ENCODE measurements at places on chromosomes 1 and 21.

DNA sequence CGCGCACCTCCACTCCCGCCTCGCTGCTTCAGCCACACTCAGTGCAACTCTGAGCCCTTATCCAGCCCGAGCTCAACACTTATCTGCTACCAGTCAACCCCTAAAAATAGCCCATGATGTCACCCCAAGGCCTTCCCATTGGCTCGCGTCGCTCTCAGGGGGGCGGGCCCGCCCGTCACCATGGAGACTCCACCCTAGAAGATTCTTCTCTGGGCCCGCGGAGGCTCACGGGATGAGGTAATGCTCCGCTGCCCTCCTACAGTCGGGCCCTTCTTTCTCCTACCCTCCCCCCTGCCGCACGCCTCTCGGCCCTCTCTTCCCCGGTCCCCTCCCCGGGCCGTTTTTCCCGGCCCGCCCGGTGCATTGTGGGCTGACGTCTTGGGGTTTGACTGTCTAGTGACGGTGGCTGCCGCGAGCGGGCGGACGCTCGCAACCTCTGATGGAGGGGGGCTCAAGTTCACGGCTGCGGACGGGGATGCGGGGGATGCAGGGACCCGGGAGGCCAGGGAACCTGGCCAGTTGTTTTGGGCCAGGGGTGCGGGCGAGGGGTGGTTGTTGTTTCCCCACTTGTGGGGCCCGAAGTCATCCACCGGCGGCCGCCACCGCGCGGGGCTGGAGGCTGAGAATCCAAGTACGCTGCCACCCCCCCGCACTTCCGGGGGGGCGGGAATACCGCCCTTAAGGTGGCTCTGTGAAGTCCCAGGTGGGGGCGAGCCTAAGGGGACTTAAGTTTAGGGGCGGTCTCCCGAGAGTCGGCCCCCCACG is at the start of gene JUN:
Gene JUN, minus strand, starts transcription at position 55 of the 765 bp plus-strand sequence. CDS start 977 bp downstream, outside the sequence.
- DNase-seq: peak; percentile 100

DNA sequence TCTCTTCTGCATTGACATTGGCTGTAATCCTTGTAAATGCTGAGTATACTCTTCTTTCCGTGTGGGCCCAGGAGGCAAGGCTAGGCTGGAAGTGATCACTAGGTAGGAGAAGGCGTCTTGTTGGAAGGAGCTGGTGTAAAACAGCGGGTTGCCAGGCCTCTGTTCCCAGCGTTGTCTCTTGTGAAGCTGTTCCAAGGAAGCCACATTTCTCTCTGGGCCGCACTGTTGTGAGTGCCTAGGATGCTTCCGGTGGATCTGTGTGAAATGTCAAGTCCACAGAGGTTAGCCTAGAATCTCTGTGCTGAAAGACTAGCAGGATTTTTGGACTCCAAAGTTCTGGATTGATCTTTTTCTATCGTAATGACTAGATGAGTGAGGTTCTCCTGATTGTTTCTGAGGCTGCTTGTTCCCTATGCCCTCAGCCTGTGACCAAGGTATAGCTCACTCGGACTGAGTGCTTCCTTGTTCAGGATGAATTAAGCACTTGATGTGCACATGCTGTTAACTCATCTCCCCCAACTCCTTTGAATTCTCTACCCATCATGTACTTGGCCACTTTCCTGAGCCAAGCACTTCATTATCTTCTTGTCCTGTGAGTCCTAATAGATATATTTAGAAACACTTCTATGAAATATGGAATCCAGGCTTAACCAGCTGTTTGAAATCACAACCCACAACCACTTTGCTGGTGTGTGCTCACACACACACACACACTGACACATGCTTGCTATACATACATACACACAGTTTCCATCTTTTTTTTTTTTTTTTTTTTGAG is 63.3 kb downstream of the PBX1 start:
- DNase-seq: no peak

GRCh38 chr1:46761740-46762139 is 37.1 kb upstream of the CYP4B1 start:
- no peak for DNase-seq

DNA sequence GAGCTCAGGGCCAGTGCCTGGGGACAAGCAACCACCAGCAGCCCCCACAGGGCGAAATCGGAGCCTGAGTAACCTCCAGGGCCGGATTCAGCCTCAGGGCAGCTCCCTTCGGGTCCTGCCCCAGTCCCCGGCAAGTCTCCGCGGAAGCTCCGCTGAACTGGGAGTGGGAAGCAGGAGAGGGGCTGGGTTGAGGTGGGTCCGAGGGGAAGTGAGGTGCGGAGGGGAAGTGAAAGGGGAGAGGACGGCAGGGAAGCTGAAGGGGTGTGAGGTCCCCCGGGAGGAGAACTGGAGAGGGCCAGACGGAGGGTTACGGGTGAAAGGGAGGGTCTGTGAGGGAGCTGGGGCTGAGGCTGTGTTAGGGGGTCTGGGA is 560 bp downstream of the PADI2 start:
- DNase-seq: no peak

- DNase-seq: no peak
These were observed 14.1 kb upstream of the ACTL8 start for GRCh38 chr1:17741052-17741451.

DNA sequence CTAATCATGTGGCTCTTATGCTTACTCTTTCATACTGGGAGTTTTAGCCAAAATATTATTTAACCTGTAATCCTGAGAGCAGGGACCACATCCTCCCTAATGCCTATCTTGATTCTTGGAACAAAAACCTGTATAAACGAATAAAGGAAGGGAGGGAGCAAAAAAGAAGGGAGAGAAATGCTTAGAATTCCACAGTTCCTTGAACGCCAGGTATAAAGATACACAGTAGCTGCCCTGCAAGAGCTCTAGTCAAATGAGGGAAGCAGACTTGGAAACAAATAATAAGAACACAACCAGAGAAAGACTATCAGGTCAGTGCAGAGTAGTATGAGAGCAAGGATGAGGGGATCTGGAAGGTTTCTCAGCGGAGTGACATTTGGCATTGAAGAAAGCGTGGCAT is 116.3 kb downstream of the SLC30A10 start:
- DNase-seq: no peak

GRCh38 chr1:95974586-95974985 is 740.6 kb downstream of the RWDD3 start:
- DNase-seq: peak; percentile 81

DNA sequence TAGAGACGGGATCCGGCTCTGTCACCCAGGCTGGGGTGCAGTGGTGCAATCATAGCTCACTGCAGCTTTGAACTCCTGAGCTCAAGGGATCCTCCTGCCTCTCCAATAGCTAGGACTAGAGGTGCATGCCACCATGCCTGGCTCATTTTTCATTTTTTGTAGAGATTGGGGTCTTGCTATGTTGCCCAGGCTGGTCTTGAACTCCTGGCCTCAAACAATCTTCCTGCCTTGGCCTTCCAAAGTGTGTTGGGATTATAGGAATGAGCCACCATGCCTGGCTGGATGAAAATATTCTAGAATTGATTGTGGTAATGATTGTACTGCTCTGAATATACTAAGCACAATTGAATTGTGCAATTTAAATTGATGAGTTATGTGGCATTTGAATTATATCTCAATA is 21.9 kb downstream of the ZMYM4 start:
- no peak for DNase-seq

DNA sequence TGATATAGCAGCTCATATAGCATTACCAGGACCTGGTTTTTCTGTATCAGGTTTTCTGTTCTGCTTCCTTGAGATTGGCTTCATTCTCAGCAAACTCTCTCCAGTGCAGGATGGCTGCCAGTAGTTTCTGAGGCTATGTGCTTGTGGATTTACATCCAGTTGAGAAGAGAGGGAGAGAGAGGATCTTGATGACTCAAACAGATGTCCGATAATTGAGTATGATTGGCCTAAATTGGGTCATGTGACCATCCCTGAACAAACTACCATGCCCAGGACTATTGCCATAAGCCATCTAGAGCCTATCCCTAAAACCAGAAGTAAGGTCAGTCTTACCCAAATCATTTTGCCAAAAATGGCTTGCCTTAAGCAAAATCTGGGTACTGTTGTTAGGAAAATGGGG is 18.1 kb upstream of the PSMA5 start:
- no peak for DNase-seq

GRCh38 chr1:47971385-47972160 is 25.6 kb downstream of the TRABD2B start:
- DNase-seq: no peak

DNA sequence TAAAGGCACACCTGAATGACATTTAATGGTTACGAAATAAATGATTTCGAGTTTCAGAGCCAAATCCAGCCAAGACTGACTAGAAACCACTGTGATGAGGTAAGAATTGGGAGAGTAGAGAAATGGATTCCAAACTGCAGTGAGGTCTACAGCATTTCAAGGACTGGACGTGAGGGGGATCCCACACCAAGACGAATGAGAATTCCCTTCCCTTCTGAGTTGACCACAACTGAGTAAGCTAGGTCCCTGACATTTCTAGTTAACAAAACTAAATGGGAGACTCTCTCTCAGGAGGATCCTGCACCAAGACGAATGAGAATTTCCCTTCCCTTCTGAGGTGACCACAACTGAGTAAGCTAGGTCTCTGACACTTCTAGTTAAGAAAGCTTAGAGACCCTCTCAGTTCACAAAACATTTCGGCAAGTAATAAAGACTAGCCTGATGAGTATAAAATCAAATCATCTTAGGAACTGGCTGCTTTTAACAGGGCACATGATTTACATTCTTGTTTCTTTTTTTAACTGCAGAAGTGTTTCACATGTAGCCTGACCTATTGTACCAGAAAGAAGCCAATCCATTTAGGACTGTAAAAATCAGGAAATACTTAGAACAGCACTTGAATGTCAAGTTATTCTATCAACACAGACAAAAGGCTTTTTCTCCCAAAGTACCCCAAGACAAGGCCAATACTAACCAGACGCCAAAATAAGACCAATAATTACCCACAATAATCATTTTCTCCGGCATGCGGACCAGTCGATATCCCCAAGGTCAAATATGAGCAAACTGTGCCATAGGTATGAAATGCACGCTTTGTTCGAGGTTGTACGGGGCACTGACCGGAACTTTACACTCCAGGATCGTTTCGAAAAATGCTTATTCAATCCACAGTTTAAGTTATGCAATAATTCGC is 1.4 kb upstream of the SPATA1 start:
- no peak for DNase-seq

GRCh38 chr1:241770115-241770514 is 77.9 kb upstream of the EXO1 start:
- DNase-seq: peak; percentile 53

DNA sequence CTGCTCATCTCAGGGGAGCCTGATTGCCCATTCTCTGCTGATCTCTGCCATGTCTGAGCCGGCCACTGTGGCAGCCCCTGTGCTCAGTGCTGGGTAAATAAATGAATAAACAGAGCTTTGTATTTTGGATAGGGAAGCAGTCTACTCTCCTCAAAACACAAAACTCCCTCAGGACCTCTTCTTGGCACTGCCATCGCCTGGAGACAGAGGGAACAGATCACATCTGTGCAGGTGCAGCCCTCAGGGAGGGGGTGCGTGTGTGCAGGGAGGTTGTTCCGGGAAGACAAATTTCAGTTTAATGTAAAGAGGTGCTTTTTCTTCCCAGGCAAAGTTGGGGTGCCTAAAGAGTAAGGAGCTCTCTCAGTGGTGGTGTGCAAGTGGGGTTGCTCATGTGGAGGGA is 7.7 kb upstream of the FAM167B start:
- DNase-seq: no peak

- DNase-seq: peak; percentile 80
These were observed 11.2 kb upstream of the PLPP3 start for GRCh38 chr1:56590520-56591011.

- no peak for DNase-seq
These were observed 64.1 kb upstream of the GNG12 start for GRCh38 chr1:67897270-67897949.

GRCh38 chr1:111465754-111466153 is 8.0 kb upstream of the C1orf162 start:
- no peak for DNase-seq

DNA sequence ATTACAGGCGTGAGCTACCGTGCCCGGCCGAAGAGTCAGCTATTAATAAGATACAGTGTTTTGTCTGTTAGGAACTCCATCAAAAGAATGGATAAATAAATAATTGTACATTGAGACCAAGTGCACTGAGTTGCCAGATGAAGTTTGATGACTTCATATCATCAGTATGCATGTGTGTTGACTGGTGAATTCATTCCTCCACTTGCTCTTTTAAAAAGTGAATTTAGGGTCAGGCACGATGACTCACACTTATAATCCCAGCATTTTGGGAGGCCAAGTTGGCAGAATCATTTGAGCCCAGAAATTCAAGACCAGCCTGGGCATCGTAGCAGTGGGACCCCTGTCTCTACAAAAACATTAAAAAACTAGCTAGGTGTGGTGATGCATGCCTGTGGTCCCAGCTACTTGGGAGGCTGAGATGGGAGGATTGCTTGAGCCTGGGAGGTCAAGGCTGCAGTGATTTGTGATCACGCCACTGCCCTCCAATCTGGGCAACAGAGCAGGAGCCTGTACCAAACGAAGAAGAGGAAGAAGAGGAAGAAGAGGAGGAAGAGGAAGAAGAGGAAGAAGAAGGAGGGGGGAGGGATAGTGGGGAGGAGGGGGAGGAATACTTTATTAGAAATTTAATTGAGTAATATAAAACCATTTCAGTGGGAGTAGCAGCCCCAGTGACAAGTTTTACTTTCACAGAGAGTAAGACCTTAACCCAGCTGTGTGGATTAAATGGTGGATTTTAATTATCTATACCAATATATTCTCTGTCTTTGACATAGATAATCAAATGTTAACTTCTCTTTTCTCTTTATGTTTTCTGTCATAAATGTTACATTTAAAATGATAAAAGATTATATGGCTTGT is 74.9 kb downstream of the CCDC18 start:
- DNase-seq: no peak

- DNase-seq: no peak
These were observed 547.3 kb upstream of the PLXNA2 start for GRCh38 chr1:208791456-208791855.

- DNase-seq: no peak
These were observed 195.1 kb downstream of the HLX start for GRCh38 chr1:221074332-221074731.

DNA sequence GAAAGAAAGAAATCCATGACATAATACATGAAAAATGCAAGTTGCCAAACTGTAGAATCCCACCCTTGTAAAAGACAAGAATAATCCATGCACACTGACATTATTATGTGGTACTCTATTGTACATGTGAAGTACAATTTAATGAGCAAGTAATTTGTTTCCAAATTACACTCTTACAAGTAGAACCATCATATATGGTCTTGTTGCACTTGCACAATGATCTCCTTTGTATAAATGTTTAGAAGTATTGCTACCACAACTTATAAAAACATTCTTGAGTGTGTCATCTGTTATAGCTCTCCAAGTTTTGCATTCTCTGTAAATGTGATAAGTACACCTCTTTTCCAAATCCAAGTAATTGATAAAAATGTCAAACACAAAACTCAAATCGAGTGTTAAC is 29.1 kb upstream of the ZNF281 start:
- no peak for DNase-seq

GRCh38 chr1:8866792-8867415 is 11.6 kb downstream of the ENO1 start:
- no peak for DNase-seq

Data from islet precursor cell (in vitro differentiated cells).